ENCODE measurements at places on chromosomes 12 and 14. TPM values are rescaled to one million over a fixed set of nuclear protein-coding genes. Genes with fewer than 3 reads are reported as not detected.

GRCh38 chr14:57485635-57486034 is 8.0 kb downstream of the CCDC198 start:
- no peak for DNase-seq

- peak; percentile 60 for DNase-seq
These were observed 833 bp upstream of the BHLHE41 start for GRCh38 chr12:26125400-26126339.

GRCh38 chr14:31265701-31266398 is 58.3 kb upstream of the HECTD1 start:
- peak; percentile 62 for DNase-seq

DNA sequence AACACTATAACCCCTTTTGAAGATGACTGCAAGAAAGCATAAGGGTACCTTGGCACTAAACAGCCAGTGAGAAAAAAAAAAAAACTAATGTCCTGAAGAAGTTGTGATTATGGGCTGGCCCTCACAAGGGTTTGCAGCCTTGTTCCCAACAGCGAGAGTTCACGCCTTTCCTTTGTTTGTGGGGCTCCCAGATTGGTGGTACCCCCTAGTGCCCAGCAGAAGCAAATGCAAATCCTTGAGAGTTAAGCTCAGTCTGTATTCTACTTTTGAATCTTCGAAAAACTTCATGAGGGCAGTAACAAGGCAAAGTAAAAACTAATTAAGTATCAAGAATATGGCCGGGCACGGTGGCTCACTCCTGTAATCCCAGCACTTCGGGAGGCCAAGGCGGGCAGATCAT is 238.9 kb upstream of the LMO3 start:
- no peak for DNase-seq

- DNase-seq, result no peak
These were observed 23.4 kb downstream of the SLC25A29 start for GRCh38 chr14:100282766-100283419.

DNA sequence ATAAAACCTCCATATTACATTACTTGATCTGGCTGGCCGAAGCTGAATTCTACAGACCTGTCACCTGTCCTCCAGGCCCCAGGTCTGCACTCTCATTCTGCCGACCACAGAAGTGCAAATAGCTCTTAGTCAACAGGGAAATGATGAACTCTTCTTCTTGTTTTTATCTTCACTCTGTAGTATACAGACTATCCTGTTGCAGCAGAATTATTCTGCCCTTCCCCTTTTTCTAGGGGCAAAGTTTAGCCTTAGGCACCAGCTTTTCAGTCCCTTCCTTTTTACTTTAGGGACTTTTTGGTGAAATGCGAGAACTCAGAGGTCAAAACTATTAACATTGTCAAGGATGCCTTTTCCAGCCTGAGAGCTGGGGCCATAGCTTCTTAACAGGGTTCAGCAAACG is 229.6 kb upstream of the EGLN3 start:
- no peak for DNase-seq

Gene AKAP5
- total RNA-seq, result 0.17 TPM

Gene RAPGEF3
- 2.8 TPM for total RNA-seq

Gene FGF6
- total RNA-seq, result not detected

DNA sequence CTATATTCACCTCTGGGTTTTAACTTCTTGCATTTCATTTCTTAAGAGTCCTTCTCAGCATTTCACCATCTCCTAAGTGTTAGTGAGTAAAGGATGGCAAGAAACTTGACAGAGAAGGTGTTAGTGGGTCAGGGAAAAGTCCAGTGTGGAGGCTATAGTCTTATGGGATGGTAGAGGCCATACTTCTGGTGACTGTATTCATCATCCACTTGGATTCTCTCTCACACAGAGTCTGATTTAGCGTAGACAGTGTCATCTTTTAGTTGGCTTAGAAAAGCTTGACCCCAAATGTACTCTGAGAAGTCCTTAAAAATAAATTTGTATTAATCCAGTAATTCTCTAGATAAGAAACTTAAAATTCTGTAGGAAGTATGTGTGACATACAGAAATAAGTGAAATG is 232.4 kb upstream of the FBXO33 start:
- no peak for DNase-seq

GRCh38 chr12:69966409-69966808 is 141.4 kb downstream of the MYRFL start:
- peak; percentile 70 for DNase-seq

GRCh38 chr14:22221508-22221907 is 367.5 kb downstream of the DAD1 start:
- peak; percentile 19 for DNase-seq

Gene ANKRD33
- under 0.01 TPM for total RNA-seq

DNA sequence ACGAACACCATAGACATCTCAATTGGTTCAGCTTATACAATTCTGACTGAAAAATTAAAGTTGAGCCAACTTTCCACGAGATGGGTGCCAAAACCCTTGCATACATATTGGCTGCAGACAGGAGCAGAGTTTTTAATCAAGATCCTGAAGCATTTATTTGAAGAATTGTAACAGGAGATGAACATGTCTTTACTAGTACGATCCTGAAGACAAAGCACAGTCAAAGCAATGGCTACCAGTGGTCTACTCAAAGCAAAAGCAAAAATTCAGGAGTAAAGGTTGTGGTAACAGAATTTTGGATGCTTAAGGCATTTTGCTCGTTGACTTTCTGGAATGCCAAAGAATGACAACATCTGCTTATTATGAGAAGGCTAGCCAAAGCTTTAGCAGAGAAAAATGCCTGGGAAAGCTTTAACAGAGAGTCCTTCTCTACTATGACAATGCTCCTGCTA is 20.7 kb downstream of the ZDHHC17 start:
- peak; percentile 87 for DNase-seq

Gene FAM186B
- total RNA-seq, result 0.51 TPM

DNA sequence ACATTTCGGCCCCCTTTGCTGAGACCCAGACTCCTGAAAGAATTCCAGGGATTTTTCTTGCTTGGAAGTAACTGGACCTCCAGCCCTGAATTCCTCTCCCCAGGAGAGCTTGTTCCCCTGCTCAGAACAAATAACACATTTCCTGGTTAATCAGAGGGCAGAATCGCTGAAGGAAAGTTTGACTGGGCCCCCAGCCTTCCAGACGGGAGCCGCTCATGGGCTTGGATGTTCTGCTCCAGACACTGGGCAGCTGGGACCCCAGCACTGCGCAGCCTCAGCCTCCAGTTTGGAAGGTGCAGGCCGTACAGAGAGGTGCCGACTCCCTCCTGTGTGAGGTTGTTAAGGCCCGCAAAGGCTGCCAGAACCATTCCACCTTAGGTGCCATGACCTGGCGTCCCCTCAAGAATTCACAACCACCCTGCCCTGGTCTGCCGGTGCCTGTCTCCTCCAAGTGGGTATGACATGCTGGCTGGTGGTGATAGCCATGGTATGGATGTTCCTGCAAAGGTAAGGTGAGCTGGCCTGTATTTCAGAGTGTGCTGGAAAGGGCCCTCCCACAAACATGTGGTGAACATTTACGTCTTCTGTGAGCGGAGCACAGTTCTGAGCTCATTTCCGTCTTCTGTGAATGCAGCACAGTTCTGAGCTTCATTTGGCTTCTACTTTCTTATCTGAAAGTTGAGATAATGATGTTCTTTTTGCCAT is 5.1 kb upstream of the LTBP2 start:
- peak; percentile 72 for DNase-seq

GRCh38 chr14:93115821-93116675 is at the start of gene ITPK1:
Gene ITPK1, minus strand, starts transcription at chr14:93115925. Its CDS starts 762 bp downstream, at chr14:93115163.
- peak; percentile 38 for DNase-seq

- no peak for DNase-seq
These were observed 104.4 kb downstream of the FOXA1 start for GRCh38 chr14:37490607-37491006.

DNA sequence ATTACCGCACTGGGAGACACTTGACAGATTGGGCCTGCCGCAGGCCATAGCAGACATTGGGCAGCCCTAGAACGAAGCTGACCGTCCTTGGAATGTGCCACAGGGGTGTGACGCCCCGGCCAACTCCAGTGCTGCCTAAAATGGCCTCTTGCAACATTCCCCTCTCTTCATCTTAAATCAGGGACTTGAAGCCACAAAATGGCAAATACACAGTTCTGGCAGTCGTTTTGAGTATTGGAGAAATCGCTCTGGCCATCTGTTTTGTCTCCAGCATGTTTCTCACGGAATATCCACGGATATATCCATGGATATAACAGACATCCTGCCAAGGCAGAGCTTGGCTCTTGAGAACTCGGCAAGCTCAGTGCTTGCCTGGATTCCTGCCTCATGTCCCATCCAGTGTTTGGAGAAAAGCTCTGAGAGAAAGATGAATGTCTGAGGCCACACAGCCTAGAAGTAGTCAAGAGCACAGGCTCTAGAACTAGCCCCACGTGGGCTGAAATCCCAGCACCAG is 158.4 kb downstream of the CHST11 start:
- no peak for DNase-seq

Gene GLIPR1L2
- total RNA-seq, result 0.33 TPM

Gene SRRM4
- not detected for total RNA-seq

DNA sequence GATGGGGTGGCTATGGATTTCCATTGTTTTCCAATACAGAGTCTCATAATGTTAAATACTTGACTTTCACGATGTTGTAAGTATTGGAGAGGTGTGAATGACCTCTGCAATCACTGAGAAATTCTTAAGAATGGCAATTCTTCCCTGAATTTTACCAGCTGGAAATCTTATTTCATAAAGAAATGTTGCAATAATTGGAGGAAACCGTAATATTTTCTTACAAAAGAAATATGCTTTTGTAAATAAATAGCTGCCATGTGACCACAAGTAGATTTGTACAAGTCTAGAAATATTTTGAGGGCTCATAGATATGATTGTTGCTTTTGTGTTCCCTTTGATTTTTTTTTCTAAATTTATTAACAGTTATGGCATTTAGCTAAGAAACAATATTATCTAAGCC is 308.7 kb upstream of the ATP2B1 start:
- DNase-seq, result peak; percentile 61

GRCh38 chr12:99201906-99202645 is 445.5 kb upstream of the GARIN6 start:
- DNase-seq, result no peak

Gene EMP1
- total RNA-seq, result 53.5 TPM

DNA sequence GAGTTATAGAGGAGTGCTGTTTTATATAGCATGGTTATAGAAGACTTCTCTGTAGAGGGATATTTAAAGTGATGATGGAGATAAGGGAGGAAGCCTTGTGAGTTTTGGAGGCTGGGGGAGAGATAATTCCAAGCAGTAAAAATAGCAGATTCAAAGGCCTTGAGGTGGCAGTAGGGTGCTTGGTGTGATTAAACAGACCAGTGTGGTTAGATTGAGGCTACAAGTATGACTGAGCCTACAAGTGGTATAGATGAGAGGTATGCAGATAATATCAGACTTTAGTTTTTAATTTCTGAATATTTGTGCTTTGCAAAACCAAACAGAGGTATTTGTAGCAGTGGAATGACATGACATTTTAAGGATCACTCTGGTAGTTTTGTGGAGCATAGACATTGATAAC is 20.3 kb downstream of the FANCM start:
- DNase-seq, result peak; percentile 14
